ENCODE measurements at places on chromosomes 13 and 19. TPM values are rescaled to one million over a fixed set of nuclear protein-coding genes. Genes with fewer than 3 reads are reported as not detected.

DNA sequence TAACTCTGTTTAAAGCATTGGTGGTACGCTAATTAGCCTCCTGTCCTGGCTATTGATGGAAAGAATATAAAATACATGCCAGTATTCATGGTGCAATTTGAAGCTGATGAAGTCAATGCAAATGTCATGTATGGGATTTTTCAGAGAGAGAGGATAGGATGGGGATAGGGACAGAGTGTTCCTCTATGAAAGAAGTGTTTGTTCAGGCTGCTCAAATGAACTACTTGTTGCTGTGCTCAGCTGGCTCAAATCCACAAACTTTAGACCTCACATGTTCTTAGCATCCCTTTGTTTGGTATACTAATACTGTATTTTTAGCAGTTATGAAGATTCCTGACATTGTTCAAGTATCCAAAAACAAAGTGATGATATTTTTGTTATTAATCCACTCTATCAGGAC, 116.5 kb downstream of the SLITRK1 start:
- no peaks in the 10 kb centered on the region for H3K36me3 ChIP-seq
- no peak overlapping the region for H3K4me3 ChIP-seq
- no peaks in the 10 kb centered on the region for H3K27me3 ChIP-seq

DNA sequence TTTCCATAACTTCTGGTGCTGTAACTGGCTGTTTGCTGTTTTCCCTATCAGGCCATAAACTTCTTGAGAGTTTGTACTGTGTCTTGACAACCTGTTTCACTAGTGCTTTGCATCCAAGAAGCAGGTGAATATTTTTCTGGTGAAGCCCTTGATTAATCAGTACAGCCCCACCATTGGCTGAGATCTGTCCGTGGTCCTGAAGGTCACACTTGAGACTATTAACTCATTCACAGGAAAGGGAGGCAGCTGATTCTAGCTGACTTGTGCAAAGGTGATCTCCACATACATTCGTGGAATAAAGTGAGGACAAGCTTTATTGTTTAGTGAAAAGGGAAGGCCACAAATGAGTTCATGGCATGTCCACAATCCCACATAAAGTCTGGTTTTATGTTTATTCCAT, 61.4 kb upstream of the ZNF835 start:
- no peak overlapping the region for H3K4me3 ChIP-seq
- H3K27ac ChIP-seq: no peak overlapping the region
- no peaks in the 10 kb centered on the region for H3K4me1 ChIP-seq

- H3K4me1 ChIP-seq: no peaks in the 10 kb centered on the region
- H3K27ac ChIP-seq: no peak overlapping the region
- no peak overlapping the region for H3K4me3 ChIP-seq
- no peaks in the 10 kb centered on the region for H3K27me3 ChIP-seq
- no peak for DNase-seq
- no peaks in the 10 kb centered on the region for H3K36me3 ChIP-seq
Measured at GRCh38 chr13:25764378-25764777, 287.4 kb downstream of the SHISA2 start.

ALKBH6 gene
- total RNA-seq: 22.8 TPM

TEKTIP1 gene
- 35.8 TPM for total RNA-seq

CABP5 gene
- total RNA-seq: not detected

SHISA7 gene
- total RNA-seq: 1.0 TPM

All from testis (tissue), 5 donors.